ENCODE measurements at places on chromosomes 13 and 19.

DNA sequence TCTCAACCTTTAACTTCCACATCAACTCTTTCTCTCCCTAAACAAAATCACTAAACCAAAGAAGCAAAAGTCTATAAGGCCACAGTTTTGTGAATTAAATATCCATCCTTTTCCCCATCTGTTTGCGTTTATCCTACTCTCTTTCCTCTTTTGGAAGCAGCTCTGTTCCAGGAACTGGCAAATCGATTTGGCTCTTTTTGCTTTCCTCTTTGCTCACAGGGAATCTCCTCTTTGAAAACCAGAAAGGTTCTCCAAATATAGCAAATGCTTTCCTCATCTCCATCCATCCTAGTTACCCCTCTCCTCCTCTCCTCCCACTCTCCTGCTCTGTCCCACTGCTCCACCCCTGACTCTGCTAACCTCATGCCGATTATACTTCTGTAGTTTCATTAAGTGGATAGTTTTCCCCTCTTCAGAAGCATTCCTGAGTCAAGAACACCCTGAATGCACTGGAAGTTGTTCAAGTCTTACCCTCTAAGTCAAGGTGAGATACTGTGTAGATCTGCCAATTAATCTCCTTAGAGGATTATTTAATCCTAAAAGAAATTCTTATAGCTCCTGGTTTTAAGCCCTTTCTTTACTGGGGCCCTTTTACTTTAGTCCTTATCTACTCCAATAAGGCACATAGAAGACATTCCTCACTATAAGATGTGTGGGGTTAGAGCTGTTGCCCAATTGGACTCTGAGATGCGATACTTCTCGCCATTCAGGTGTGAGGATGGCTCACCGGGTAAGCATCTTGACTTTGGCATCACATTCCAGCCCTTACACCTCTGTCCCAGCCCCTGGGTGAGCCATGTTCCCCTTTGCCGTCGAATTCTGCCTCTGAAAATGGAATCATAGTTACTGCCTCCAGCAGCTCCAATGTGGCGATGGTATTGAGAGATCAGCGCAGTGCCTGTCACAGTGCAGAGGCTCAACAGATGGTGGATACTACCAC is 67.6 kb downstream of the COL4A2 start:
- no peak for DNase-seq

GRCh38 chr19:48914181-48914580 is 14.1 kb downstream of the NUCB1 start:
- DNase-seq: no peak

- DNase-seq: no peak
Measured at GRCh38 chr19:55877211-55877610, 40.9 kb downstream of the NLRP4 start.

DNA sequence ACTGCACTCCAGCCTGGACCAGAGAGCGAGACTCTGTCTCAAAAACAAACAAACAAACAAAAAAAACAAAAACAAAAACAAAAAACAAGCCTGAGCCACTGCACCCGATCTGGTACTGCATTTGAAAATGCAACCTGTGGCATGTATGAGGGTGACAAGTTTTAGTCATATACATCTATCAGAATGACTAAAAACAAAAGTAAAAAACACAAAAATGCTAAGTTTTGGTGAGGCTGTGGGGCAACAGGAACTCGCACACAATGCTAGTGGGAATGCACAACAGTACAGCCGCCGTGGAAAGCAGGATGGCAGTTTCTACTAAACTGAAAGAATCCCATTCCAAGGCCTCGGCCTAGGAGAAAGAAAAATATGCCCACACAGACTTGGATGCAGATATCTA is 7.8 kb downstream of the EBPL start:
- DNase-seq: no peak

DNA sequence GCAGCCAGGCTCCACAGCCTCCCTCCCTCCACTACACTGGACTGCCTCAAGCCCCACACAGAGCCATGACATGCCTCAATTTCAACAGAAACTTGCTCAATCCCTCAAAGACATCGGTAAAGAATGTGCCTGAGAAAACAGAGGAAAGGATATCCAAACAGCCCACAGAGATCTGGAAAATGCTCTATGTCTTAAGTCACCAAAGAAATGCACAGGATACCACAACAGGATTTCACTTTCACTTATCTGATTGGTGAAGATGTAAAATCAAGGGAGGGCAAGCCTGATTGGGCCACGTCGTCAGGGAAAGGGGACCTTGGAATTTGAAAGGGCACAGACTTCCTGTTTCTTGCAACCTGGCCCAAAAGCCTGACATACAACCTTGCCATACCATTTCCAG is 14.2 kb downstream of the CACNA1A start:
- DNase-seq: no peak

- DNase-seq: no peak
Measured at GRCh38 chr19:1608359-1609102, 3.3 kb upstream of the UQCR11 start.

DNA sequence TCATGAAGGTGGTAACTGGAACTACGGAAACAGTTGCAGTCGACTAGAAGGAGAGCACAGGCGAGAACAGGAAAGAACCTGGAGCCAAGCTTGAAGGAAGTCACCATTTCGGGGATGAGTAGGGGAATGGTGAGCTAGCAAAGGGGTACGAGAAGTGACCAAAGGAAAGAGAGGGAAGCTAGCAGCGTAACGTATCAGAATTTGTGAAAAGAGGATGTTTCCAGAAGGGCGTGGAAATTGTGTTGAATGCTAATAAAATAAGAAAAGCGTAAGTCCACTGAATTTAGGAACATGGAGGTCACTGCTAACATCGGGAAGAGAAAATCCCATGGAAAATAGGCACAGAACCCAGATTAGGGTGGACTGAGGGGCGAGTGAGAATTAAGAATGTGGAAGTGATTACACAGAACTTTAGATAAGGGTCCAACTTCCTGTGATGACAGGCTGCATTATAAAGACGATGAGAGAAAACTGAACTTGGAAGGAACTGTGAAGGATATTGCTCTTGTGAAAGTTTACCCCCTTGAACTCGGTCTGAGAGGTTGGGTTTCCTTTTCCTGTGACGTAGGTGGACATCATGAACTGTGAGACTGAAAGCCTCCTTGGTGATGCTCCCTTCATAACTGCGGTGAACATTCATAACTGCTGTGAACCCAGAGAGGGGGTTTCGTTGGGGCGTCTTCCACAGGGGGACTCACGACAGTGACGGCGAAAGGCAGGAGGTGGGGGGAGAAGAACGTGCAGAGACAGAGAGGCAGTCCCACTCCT is 2.0 kb upstream of the FFAR2 start:
- no peak for DNase-seq

DNA sequence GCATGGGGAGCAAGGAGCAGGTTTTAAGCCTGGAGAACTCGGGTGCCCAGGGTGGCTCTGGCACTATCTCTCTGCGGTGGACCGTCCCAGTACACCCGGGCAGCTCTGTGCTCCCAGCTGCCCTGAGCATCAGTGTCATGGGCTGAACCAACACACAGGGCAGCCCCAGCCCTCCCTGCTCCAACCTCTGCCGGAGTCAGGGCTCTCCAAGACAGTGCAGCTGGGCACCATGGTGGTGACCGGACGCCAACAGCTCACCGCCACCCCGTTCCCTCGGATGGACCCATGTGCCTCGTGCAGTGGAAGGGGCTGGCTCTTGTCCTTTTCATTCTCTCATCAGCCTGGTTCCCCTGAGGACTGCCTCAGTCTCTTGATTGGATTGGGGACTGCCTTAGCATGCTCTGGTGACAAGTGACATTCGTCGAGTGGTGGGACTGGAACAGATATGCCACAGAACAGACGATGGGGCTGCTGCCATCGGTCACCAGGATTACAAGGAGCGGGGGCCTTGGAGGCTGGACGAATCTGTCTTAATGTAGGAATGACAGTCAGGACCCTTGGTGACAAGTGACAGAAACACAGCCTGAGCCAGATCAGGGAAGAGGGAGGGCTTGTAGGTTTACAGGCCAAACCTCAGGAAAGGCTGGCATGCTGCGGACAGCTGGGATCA is 25.7 kb upstream of the VSTM2B start:
- no peak for DNase-seq

- no peak for DNase-seq
Measured at GRCh38 chr19:40575326-40575725, 1.3 kb upstream of the SHKBP1 start.

DNA sequence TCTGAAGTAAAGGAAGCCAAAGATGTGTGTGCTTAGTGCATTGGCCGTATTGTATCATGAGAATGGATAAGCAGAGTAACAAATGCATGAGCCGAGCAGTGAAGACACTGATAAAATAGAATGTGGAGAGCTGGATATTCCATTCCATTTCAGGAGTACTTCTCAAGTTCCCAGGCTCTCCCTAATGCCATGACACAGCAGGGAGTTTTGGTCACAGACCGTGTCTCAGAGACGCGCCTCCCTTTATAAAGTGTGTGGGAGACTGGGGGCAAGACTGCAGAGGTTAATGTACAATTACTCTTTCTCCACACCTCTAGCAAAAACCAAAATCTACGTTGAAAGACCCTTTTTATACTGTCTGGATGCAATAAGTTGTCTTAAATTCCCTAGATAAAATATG is 575.6 kb downstream of the EFNB2 start:
- no peak for DNase-seq

DNA sequence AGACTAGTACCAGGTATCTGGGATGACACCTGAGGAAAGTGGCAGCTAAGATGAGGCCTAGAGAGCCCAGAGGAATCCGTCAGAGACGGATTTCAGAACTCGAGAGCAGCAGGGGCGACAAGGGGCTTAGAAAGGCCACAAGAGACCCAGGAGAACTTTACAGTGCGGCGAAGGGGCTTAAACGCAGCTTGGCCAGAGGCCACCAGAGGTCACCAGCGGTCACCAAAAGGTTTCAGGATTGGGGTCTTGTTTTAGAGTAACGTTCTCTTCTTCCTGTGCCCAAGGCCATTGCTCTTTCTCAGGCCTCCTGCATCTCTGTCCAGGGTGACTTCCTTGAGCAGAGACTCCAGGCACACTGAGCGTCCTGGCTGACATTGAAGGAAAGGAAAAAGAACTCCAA is 2.2 kb downstream of the ZSCAN22 start:
- DNase-seq: peak; percentile 46

DNA sequence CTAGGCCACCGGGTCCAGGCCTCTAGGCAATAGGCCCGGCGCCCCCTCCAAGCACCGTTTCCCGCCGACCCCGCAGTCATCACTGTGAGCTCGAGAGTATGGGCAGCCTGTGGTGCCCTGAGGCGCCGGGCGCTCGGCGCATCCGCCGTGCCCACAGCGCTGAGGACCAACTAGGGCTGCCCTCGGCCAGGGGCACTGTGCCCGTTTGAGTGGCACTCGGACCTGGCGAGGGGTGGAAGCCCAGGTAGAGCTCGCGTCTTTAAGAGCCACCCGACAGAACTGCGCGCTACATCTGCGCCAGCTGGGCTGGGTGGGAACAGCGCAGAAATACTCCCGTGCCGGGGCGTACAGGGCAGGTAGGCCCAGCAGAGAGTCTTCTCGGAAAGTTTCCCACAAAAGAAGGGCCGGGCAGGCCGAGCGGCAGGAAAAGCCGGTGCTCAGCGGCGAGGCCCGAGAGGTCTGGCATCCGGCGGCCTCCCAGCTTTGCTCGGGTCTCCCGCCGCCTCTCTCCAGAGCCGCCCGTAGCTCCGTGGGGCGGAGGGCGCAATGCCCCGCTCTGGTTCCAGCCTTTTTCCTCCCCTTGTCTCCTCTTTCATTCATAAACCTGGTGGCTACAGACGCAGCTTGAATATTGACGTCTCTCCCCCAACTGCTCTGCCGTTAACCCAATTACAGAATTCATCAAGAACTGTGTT is 5.4 kb upstream of the SOX1 start:
- DNase-seq: no peak

GRCh38 chr13:99310382-99311031 is 3.3 kb upstream of the GPR183 start:
- no peak for DNase-seq

DNA sequence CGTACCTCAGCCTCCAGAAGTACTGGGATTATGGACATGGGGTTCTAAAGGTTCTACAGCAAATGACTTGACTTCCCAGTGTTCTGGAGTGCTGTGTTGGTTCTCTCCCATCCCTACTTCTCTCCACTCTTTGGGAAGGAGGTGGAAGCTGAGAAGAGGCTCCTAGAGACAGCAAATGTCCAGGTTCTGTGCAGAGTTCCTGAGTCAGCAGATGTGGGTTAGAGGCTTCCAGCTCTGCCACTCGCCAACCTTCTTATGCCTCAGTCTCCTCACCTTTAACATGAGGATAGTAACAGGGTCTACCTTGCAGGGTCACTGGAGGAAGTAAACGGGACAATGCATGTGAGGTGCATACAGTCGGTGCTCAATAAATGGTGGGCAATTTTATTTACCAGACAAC is 80.5 kb upstream of the VSTM2B start:
- DNase-seq: no peak

- peak; percentile 70 for DNase-seq
Measured at GRCh38 chr13:28138756-28139470, 568 bp downstream of the PAN3 start.

GRCh38 chr13:108859197-108860012 is 230.0 kb downstream of the MYO16 start:
- no peak for DNase-seq

- no peak for DNase-seq
Measured at GRCh38 chr19:35986664-35987570, 8.1 kb upstream of the SDHAF1 start.

GRCh38 chr13:112683581-112683980 is 6.3 kb upstream of the ATP11A start:
- no peak for DNase-seq

GRCh38 chr13:48507021-48507420 is 25.9 kb downstream of the RCBTB2 start:
- DNase-seq: no peak

- DNase-seq: no peak
Measured at GRCh38 chr13:27466513-27466912, 16.1 kb upstream of the MTIF3 start.

- DNase-seq: no peak
Measured at GRCh38 chr13:74061926-74062595, 72.1 kb downstream of the KLF12 start.

DNA sequence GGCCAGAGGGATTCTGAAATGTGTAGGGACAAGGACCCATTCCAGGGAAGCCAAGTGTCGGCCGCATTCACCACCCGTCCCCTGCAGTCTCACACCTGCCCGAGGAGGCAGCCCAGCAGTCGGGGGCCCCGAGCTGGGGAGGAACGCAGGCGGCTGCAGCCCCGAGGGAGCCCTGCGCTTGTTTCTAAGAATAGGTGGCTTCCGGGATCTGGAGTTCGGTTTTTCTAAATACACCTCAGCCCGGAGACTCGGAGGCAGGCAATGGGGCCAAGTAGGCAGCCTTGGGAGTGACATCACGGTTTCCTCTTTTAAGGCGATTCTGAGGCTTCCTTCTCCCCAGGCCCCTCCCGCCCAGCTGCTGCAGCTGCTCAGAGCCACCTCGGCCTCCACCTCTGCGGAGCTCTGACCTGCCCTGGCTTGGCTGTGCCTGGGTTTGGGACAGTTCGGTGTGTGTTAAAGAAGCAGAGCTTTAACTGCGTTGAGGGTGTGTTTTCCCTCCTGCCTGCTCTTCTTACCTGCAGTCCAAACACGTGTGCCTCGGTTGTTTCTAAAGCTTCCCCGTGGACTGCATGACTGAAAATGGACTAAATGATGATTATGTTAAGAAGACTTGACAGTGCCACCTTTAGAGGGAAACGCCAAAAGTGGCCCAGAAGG is 80.5 kb downstream of the COL4A2 start:
- no peak for DNase-seq
